ENCODE measurements at places on chromosomes 2 and 18.

- DNase-seq: no peak
Measured at GRCh38 chr2:109005686-109006204, 16.7 kb upstream of the EDAR start.

GRCh38 chr2:23414871-23415270, 29.9 kb downstream of the KLHL29 start:
- DNase-seq: no peak

DNA sequence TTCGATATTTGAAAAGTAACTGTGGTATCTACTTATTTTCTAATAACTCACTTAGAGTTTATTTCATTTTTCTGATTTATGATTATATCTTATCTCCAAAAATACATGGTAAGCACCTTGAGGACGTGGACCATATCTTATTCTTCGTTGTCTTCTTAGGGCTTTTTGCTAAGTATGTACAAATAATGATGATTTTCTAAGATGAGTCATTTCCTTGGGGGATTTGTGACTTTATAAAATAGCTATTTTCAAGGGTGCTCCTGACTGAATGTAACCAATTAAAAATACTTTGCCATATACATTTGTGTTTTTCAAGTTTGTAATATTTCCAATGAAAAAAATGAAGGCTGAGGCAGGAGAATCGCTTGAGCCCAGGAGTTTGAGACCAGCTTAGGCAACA, 56.3 kb downstream of the GREB1L start:
- peak; percentile 8 for DNase-seq

DNA sequence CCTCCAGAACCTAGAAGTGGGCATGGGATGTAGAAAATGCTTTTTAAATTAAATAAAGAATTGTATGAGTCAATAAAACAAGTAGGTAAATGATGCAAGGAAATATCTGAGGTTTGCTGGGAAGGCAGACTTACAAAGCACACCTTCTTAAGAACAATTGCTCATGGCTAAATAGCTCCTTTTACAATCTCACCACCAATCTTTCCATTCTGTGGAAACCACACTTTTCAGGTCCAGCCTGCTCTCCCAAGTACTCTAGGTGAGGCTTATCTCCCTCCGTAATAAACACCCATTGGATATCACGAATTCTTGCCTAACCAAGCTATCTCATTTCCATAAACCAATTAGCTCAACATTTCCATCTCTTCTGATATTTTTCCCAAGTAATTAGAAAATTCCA, 91.5 kb upstream of the SLC8A1 start:
- no peak for DNase-seq

DNA sequence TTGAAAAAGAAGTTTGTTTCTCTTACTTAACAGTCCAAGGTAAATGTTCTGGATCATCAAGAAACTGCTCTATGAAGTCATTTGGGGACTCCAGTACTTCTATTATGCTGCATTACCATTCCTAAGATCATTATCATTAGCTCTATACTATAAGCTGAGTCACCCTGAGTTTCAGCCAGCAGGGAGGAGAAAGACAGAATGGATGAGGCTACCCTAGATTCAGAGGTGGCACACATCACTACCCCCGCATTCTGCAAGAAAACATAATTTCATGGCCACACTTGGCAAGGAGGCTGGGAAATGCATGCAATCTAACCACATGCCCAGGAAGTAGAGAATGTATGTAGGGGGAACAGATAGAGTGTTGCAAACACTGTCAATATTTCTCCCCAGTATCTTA, 16.6 kb upstream of the LNPK start:
- no peak for DNase-seq

DNA sequence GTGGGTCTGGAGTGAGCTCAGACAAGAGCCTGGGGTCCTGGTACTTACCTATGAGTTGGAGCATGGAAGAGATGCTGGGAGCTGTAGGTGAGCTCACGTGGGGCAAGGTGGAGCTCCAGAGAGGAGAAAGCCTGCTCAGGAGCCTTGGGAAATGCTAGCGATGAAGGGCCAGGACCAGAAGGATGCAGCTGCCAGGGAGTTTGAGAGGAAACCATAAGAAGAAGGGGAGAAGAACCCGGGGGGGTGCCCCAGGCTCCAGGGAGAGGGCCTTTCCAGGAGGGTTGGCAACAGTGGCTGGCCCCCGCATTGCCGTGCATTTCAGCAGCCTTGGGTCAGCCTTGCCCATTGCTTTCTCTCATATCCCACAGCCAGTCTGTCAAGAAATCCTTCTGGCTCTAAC, 268.7 kb downstream of the GLI2 start:
- no peak for DNase-seq

DNA sequence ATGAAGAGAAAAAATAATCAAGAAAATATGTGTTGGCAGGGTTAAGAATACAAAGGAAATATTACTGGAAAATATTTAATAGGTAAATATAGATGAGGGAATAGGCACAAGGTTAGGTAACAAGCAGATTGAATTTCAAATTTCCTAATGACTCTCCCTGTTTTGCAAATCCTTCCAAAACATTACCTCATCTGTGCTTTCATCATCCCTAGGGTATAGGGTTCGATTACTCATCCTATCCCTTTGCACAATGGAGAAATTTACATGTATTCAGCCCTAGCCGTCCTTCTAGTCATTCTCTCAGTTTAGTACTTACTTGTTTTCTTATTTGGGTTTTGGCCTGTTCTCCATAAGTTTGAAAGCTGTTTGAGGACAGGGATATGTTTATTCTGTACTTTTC, 864.6 kb upstream of the FSHR start:
- no peak for DNase-seq

DNA sequence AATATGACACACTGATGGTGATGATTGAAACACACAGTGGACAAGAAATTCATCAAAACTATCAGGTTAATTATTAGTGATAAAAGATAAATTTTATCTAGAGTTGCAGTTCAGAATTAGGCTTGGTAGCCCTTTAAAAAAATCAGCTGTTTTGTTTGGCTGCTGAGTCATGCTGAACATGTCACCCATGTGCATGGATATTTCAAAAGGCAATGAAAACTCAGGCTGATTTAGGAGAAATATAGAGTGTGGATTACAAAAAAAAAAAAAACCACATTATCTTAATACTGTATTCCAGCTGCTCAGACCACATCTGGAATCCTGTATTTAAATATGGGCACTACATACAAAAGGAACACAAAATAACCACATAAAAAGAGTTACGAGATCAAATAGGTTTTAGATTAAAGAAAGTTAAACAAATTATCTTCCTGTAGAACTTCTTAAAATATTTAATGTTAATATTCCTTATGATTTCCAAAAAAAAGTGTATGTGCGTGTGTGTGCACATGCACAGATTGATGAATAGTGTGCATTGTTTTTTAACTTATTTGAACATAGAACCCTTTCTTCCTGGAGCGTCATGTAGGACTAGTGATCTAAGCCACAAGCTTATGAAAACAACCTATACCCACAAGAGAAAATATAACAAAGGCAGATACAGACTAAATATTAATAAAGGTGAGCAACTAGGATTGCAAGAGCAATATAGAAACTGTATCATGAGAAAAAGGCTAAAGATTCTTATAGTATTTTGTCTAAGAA, 186.2 kb downstream of the STK39 start:
- DNase-seq: no peak

- DNase-seq: no peak
Measured at GRCh38 chr18:26448714-26449159, 99.6 kb downstream of the KCTD1 start.

- DNase-seq: no peak
Measured at GRCh38 chr2:53509831-53510388, 257.7 kb upstream of the CHAC2 start.

GRCh38 chr18:74977041-74977440, 231.9 kb downstream of the PTGR3 start:
- DNase-seq: no peak

DNA sequence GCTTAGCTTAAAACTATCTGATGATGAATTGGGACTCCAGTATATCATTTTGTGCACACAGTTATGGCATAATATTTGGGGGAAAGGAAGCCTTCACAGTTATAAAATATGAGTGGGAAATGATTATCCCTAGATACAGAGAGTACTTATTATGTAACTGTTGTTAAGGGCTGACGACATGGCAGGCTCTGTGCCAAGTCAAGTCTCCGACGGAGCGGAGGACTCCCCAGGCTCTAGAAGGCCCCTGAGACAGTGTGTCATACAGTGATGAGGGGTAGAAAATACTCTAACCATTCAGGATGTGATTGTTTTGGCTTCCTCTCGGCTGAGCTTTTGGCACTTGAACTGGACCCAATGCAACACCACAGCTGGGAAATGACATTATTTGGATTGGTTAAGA, 211.8 kb downstream of the SLC8A1 start:
- peak; percentile 68 for DNase-seq

DNA sequence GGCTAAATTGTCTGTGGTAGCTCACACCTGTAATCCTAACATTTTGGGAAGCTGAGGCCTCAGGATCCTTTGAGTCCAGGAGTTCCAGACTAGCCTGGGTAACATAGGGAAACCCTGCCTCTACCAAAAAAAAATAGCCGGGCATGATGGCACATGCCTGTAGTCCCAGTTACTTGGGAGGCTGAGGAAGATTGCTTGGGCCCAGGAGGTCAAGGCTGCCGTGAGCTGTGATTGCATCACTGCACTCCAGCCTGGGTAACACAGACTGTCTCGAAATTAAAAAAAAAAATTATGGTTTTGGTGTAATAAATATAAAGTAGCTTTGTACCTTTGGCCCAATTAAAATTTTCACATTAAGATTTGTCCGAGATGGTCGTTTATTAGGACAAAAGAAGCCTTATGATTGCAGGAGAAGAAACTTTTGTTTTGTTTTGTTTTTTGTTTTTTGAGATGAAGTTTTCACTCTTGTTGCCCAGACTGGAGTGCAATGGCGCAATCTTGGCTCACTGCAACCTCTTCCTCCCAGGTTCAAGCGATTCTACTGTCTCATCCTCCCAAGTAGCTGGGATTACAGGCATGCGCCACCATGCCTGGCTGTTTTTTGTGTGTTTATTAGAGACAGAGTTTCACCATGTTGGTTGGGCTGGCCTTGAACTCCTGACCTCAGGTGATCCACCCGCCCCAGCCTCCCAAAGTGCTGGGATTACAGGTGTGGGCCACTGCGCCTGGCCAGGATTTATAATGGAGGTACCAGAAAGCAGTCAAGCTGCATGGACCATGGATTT, 4.1 kb downstream of the MTA3 start:
- no peak for DNase-seq

- DNase-seq: no peak
Measured at GRCh38 chr2:158546412-158547144, 89.8 kb downstream of the PKP4 start.

DNA sequence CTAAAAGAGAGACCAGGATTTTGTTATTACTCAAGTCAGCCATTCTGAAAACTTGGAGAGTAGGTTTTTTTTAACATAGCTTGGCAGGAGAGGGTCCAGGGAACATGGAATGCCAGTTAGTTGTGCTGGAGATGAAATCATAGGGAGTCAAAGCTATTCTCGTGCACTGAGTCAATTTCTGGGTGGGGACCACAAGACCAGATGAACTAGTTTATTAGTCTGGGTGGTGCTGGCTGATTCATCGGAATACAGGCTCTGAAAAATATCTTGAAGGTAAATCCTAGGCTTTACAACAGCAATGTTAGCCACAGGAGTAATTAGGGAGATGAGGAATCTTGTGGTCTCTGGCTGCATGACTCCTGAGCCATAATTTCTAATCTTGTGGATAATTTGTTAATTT, 921.4 kb downstream of the TRIB2 start:
- DNase-seq: no peak

GRCh38 chr2:153873052-153874048, 1.6 kb downstream of the GALNT13 start:
- DNase-seq: no peak

All from kidney capillary endothelial cell (primary cell).